ENCODE measurements at places on chromosomes 16 and 17.

DNA sequence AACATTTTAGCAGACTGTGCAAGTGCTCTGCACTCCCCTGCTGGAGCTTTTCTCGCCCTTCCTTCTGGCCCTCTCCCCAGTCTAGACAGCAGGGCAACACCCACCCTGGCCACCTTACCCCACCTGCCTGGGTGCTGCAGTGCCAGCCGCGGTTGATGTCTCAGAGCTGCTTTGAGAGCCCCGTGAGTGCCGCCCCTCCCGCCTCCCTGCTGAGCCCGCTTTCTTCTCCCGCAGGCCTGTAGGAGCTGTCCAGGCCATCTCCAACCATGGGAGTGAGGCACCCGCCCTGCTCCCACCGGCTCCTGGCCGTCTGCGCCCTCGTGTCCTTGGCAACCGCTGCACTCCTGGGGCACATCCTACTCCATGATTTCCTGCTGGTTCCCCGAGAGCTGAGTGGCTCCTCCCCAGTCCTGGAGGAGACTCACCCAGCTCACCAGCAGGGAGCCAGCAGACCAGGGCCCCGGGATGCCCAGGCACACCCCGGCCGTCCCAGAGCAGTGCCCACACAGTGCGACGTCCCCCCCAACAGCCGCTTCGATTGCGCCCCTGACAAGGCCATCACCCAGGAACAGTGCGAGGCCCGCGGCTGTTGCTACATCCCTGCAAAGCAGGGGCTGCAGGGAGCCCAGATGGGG is 3.1 kb downstream of the GAA start:
- DNase-seq, result no peak

DNA sequence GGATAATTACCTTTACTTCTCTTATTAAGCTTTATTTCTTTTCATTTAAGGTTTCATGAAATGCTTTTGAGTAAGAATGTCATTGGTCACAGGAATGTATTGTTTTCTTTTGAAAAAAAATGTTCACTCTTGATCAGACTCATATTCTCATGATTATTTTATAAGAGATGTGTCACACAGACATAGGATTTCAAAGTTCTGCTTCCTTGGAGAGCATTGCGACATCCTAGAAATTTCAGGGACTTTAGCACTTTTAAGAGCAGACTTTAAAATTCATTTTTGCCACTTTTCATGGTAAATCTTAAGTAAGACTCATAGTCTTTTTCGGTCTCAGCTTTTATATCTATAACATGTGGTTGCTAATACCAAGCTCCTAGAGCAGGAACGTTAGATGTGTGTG is 314.7 kb downstream of the CDH8 start:
- no peak for DNase-seq

DNA sequence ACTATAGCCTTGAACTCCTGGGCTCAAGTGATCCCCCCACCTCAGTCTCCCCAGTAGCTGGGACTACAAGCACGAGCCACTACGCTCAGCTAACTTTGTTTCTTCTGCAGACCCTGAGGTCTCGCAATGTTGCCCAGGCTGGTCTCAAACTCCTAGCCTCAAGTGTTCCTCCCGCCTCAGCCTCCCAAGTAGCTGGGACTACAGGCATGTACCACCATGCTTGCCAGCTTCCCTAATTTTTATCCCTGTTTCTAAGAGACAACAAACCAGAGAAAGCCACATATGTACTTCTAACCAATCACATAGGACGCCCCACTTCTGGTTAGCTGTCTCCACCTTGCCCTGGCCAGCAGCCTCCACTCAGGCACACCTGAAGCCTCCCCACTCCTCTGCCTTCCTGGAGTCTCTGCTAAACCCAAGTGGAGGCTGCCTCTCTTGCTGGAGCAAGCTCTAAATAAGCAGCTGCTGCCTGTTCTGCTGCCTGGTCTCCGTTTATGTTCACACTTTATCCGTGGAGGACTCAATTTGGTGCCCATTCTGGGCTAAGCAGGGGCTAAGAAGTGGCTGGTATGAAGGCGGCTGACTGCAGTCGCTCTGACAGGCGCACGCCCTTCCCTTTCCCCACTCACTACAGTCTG is 24.7 kb downstream of the NSMCE1 start:
- DNase-seq, result no peak

DNA sequence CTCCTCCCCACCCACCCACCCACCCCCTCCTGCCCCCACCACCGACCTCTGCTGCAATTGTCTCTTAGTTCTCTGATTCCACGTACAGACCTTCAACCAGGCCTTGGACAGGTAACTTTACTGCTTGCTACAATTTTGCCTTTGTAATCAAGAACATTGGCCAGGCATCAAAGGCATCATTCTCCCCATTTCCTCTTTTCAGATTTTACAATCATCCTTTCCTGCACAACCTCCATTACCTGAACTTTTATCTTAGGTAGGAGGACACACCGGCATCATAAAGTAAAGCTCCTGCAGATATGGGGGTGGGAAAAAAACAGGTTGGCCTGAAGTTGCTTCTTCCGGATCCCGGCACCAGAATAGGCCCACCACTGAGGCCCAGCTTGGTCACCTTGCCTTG is 25.7 kb upstream of the SUPT4H1 start:
- no peak for DNase-seq

DNA sequence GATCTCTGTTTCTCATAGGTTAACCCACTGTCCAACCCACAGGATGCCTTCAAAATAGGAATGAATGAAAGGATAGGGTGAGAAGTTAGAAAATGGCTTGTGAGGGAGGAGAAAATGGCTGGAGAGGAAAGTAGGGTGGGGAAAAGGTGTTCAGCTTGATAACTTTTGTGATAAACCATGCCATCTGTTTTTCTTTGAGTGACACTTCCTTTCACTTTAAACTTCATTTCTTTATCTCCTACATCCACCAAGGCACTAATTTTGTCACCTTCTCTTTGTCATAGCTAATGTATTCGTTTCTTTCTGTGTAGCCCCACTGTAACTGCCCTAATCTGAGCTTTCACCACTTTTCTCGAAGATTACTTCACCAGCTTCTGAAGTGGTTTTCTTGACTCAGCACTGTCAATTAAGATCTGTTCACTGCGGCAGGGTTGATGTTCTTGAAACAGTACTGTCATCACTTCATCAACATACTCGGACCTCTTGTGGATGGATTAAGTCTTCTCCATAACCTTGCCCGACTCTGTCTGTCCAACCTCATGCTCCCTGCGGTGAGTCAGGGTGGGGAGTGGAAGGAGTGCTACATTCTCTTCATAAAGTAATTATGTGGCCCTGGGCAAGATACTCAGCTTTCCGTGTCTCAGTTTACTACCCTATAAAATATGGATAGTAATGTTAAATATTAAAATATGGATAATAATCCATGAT is 5.5 kb upstream of the KRT10 start:
- no peak for DNase-seq

DNA sequence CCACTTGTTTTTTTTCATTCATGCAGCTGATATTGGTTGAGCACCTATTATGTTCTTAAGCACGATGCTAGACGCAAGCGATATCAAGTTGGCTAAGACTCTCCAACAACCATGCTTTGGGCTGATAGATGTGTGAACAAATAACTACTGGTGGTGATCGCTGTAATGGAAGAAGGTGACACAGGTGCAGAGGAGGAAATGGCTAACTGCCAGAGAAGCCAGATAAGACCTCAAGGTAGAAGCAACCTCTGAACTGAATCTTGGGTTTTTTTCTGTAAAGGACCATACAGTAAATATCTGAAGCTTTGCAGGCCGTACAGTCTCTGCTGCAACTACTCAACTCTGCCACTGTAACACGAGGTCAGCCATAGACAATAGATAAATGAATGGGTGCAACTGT is 97.9 kb downstream of the C17orf67 start:
- no peak for DNase-seq

DNA sequence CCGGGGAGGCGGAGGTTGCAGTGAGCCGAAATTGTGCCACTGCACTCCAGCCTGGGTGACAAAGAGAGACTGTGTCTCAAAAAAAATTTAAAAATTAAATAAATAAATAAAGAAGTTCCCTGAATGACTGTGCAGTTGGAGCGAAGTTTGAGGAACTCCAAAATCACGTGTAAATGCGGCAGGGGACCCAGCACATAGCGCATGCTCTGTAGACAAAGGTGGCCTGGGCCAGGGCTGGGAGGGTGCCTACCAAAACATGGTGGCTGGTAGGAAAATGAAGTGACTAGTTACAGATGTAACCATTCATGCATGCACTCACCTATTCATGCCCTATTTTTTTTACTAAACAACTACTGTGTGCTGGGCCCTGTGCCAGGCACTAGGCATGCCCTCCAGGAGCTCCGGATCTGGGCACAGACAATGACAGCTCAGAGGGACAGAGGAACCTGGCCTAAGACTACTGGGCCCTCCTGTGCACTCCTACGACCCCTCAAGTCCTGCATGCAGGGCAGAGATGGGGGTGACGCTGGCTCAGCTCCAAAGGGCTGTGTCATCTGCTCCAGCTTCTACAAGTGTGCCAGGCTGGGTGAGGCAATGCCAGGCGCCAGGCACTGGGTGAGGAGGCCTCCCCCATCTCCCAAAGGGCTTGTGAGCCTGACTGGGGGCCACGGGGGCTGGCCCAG is 65.3 kb downstream of the RMI2 start:
- no peak for DNase-seq

GRCh38 chr16:77220427-77220826 is 21.2 kb downstream of the SYCE1L start:
- DNase-seq, result no peak

Data from SK-N-DZ (cell line).